ENCODE measurements at places on chromosomes 2 and 18. TPM values are rescaled to one million over a fixed set of nuclear protein-coding genes. Genes with fewer than 3 reads are reported as not detected.
A peak's percentile ranks its signal among the peaks of the same experiment; 100 is the strongest.

Gene NTSR2
- not detected for total RNA-seq

Gene COX7A2L
- 220 TPM for total RNA-seq

Gene LOXHD1
- not detected for total RNA-seq

- peak; percentile 5 for DNase-seq
- no peaks in the 10 kb centered on the region for H3K36me3 ChIP-seq
These were observed 141.4 kb upstream of the LTBP1 start for GRCh38 chr2:32805104-32806095.

Gene B3GNT7
- total RNA-seq: under 0.01 TPM

GRCh38 chr2:240568678-240569522, 616 bp downstream of the RNPEPL1 start:
- DNase-seq: peak; percentile 75
- no peaks in the 10 kb centered on the region for H3K36me3 ChIP-seq
- peaks cover 17% of the 10 kb centered on the region for H3K4me1 ChIP-seq
- H3K27me3 ChIP-seq: no peaks in the 10 kb centered on the region
